Skin of body (tissue), 3 donors: ENCODE measurements at places on chromosomes 16 and 17. TPM values are rescaled to one million over a fixed set of nuclear protein-coding genes. Genes with fewer than 3 reads are reported as not detected.

The CD300H gene
- total RNA-seq: 0.79 TPM

The RASD1 gene
- 14.8 TPM for total RNA-seq

The TLCD3A gene
- total RNA-seq: 16.9 TPM

The CA7 gene
- total RNA-seq: not detected

The TPPP3 gene
- total RNA-seq: 22.6 TPM

The FAM20A gene
- 4.7 TPM for total RNA-seq

The PLA2G10 gene
- not detected for total RNA-seq

The RAB11FIP4 gene
- 6.7 TPM for total RNA-seq

The NPIPA7 gene
- total RNA-seq: 4.0 TPM

The DUS2 gene
- 11.0 TPM for total RNA-seq

The PERCC1 gene
- not detected for total RNA-seq

GRCh38 chr17:7021993-7022778, 664 bp upstream of the BCL6B start:
- peak; percentile 50 for DNase-seq

DNA sequence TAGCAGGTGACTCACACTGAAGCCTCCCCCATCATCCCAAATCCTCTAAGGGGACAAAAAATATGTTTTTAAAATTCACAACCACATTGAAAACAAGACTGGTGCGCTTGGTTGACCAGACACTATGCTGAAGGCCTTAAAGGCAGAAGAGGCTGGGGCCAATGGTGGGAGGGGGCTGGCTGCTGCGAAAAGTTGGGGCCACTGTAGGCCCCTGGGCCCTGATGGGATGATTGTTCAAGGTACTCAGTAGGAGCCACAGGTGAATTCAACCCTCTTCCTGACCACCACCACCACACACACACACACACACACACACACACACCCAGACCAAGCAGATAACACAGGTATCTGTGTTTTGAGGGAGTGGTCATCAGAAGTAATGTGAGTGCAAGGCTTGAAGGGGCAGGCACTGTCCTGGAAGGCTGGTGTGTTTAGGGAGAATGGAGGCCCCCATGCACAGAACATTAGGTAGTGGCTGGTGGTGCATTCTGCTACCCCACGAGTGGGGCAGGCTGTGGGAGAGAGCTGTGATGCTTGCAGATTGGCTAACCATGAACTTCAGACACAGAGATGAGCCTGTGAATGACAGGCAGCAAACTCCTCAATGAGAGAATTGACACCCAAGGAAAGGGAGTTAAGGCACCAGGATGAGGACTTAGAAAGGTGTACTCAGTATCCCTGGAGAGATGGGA, 55.0 kb downstream of the NT5M start:
- DNase-seq: no peak

DNA sequence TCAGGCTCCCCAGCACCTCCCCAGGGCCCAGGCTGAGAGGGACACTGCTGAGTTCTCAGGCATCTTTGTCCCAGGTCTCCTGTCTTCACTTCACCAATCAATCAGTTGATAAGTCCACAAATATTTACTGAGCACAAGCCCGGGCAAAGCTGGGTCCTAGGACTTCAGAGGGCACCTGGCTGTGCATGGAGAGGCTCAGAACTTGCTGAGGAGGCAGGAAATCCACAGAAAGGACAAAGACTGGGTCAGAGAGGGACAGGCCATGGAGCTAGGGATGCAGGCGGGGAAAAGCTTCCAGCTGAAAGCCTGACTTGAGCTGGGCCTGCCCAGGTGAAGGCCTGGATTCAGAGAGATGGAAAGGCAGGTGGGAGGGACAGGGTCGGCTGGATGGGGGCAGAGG, 33.2 kb upstream of the C1QL1 start:
- DNase-seq: no peak

DNA sequence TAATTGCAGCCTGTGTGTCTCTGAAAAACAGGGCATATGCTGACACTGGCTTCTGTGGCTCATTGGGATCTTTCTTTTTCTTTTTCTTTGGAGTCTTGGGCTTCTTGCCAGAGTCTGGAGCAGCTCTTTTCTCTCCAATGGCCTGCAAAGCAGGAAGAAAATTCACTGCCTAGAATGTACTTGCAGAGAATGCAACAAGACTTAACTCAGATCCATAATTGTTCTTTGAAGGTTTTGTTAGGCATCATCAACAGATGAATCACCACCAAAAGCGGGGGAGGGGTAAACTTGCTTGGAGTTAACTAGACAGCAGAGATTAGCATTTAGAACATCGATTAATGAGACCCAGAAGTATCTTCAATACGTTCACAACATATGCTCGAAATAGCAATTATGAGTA, 100.9 kb downstream of the TOX3 start:
- DNase-seq: peak; percentile 49

GRCh38 chr16:4420505-4421105, 4.2 kb upstream of the CORO7 start:
- no peak for DNase-seq

DNA sequence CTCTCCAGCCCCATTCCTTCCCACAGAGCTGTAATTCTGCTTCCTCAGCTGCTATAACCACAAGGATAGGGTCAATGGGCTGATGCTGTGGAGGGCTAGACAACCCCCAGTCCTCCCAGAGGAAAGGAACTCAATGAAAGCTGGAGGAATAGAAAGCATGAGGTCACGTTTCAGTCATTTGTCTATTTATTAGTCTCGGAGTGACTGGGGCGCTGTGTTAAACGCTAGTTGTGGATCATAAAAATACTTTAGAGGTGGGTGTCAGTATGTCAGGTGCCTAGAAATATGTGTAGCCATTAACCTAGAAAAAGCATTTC, 787 bp upstream of the CCL3L1 start:
- DNase-seq: no peak

- no peak for DNase-seq
These were observed 89.2 kb downstream of the PITPNC1 start for GRCh38 chr17:67466251-67466796.

DNA sequence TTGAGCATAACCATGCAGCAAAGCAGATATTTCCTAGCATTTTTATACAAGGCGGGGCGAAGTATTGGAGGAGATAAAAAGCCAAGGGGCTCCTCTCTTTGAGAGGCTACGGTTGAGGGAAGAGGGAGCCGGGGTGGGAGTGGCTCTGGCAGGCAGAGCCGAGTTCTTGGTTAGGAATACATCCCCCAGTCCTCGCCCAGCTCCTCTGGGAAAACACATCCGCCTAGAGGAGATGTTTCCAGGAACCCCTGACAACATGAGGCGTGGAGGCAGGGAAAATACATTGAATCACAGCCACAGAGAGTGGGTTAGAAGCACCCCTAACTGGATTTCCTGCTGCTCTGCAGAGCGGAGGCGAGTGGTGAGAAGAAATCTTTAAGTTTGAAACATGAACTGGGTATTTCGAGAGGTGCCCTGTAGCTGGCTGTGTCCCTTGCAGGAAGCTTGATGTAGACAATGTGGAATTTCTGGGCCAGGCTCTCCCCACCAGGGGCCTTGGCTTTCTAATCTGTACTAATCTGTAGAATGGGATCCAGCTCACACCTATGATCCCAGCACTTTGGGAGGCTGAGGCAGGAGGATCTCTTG, 27.3 kb downstream of the TTYH2 start:
- peak; percentile 94 for DNase-seq

- DNase-seq: no peak
These were observed 21.2 kb downstream of the SAP30BP start for GRCh38 chr17:75688209-75688825.

DNA sequence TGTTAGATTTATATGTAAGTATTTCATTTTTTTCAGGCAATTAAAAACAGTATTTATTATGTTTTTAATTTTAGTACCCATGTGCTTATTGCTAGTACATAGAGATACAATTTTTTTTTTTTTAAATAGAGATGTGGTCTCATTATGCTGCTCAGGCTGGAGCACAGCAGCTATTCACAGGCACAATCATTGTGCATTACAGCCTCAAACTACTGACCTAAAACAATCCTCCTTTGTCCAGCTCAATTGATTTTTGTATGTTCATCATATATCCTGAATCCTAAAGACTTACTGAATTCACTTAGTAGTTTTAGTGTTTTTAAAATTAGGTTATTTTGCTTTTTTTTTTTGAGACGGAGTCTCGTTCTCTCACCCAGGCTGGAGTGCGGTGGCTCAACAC, 26.3 kb downstream of the SPECC1 start:
- DNase-seq: no peak

DNA sequence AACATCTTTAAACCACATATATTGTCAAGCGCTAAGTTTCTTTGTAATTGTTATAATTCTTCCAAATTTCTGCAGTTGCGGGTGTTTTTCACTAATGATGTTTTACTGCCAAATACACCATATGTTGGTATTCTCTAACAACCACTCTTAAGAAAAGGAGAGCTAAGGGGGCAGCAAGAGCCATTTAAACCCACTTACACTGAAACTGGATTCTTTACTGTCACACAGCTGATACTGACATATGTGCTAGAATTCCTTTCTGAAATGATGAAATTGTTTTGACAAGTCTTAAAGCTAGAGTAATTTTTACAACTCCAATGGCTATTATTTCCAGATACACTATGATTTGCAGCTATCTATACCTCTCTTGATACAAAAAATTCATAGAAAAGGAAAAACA, 483.1 kb downstream of the CDH11 start:
- DNase-seq: peak; percentile 7

GRCh38 chr17:50871364-50871763, 5.2 kb upstream of the TOB1 start:
- DNase-seq: no peak

GRCh38 chr17:66354981-66355380, 52.6 kb downstream of the PRKCA start:
- DNase-seq: no peak

DNA sequence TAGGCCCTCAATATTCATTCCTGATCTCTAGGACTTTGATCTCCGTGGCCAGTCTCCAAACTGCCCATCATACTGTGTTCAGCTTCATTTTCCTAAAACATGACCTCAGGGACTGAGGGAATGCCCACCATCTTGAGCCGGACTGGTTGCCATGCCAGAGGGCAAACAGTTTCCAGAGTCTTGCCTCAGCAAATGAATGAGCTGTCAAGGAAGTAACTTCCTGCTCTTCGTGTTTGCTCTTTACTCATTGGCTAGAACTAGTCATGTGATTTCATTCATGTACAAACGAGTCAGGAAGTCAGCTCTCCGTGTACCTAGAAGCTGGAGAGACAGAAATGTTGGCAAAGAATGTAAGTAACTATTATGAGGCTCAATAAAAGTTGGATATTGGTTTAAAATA, 50.2 kb downstream of the ANKFN1 start:
- no peak for DNase-seq

DNA sequence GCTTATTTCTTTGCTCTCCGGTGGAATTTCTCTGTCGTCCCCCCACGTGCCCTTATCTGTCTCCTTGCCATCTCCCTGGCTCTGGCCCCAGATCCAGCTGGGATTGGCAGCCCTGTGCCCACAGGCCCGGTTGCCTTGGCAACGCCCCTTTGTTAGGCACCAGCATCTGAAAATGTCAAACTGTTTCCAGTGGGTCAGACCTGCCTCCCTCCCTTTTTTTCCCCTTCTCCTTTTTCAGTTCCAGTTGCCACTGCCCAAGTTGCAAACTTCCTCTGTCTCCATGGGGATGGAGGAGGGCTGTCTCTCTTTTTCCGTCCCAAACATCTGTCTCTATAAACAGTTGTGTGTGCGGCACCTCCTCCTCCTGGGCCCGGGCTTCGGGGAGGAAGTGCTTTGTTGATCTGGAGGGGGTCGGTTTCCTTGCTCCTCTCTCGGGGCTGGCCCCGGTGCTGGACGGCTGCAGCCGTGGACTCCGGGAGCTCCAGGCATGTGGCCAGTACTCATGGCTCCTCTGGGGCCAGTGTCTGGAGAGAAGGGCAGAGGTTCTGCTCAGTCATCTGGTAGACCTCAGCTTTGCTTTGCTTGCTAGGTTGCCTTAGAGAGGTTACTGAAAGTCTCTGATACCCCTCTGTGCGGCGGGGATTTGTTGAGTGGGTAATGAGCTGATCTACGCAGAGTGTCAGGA, 35.3 kb downstream of the SOCS3 start:
- DNase-seq: peak; percentile 97

DNA sequence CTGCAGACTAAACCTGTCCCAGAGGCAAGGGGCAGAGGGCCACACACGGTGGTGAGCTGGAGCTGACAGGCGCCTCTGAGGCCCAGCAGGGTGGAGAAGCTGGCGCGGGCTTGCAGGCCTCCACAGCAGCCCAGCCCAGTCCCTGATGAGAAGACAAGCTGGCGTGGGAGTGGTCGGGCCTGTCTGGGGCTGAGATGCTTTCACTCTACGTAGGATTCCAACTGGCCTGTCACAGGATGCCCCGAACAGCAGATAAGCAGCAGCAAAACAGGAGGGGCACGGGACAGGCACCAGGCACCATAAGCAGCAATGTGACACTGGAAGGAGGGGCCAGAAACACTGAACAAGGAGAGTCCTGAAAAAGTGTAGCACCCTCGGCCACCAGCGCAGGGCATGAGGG, 40.1 kb downstream of the PEMT start:
- DNase-seq: no peak

DNA sequence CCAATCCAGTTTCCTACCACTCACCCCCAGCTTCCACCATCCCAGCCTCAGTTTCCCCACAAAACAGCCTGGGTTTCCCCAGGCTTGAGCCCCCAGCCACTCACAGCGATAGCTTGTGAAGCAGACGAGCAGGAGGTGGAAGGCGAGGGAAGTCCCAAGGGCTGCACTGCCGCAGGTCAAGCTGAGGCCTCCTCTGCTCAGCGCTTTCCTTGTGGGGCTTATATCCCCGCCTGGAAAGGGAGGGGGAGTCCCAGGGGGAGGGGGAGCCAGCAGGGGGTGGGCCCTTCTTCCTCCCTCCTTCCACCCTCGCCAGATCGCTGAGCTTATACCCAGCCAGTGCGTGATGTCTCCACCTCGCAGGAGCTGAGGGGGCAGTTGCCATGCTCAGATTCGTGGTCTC, at the start of gene PYY:
PYY (minus strand) TSS at position 195 of the 400 bp plus-strand sequence. CDS start 457 bp downstream, outside the sequence.
- DNase-seq: no peak

- DNase-seq: no peak
These were observed 40.1 kb downstream of the AKAP10 start for GRCh38 chr17:19937522-19937921.

DNA sequence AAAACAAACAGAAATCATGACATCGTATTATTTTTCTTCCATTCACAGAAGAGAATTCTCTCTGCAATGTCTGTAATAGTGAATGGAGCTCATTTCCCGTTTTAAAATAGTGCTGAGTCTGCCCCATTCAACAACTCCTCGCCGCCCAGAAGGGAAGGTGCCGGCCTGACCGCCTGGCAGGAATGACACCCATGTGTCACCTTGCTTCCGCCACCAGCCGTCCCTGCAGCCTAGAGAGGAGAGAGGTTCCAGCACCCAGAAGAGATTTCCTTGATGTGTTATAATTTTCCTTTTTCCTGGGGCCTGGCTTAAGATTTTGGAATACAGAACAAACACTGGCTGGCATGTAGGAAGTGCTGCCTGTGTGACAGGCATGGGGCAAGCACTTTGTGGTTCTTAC, 60.0 kb downstream of the MEAK7 start:
- no peak for DNase-seq

- no peak for DNase-seq
These were observed 167.7 kb upstream of the WSCD1 start for GRCh38 chr17:5902181-5903140.

- no peak for DNase-seq
These were observed 9.1 kb downstream of the SHCBP1 start for GRCh38 chr16:46612121-46612520.

GRCh38 chr17:74457146-74457819, 9.2 kb upstream of the CD300A start:
- DNase-seq: peak; percentile 45

- no peak for DNase-seq
These were observed 14.9 kb upstream of the CCR7 start for GRCh38 chr17:40580140-40580539.

GRCh38 chr17:4090898-4091297, 51.9 kb downstream of the ZZEF1 start:
- no peak for DNase-seq

- DNase-seq: no peak
These were observed 61.9 kb downstream of the MPHOSPH6 start for GRCh38 chr16:82108100-82108499.
